NCI-H524 treated with DMSO at 0.1 percent for 48 hours (cell line): ENCODE measurements at places on chromosomes 11 and 22.

GRCh38 chr11:116955548-116955947 lies 118.1 kb upstream of the APOA1 start:
- no peak for DNase-seq

GRCh38 chr22:47372111-47372581 lies 609.7 kb downstream of the TBC1D22A start:
- DNase-seq = no peak

GRCh38 chr11:123630126-123630608 lies 24.3 kb downstream of the SCN3B start:
- peak; percentile 80 for DNase-seq

DNA sequence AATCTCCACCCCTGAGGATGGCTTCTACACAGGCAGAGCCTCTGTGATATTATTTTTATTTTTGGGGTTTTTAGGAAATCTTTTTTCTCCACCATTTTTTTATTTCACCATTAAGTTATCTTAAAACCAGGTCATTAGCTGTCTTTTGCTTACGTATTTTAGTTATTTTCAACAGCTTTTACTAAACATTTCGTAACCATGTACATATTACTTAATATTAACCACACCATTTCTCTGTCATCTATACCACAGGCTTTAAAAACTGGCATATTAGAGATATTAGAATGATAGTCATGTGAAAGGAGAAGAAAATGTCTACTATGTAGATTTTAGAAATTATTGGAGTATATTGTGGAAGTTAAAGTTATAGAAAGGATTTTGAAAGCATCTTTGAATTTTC lies 37.4 kb downstream of the YAP1 start:
- DNase-seq = no peak

DNA sequence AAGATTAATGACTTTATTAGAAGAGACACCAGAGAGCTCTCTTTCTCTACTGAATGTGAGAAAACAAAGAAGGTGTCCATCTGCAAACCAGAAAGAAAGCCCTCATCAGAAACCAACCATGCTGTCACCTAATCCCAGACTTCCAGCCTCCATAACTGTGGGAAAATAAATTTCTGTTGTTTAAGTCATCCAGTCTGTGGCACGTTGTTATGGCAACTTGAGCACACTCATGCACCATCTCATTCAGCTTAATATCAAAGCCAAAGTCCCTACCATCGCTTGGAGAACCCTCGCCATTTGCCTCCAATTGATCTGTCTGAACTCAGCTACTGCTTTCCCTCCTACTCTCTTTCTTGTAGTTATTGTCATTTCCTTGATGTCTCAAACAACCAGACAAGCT lies 766.1 kb upstream of the ARHGAP42 start:
- no peak for DNase-seq

GRCh38 chr11:16358726-16359125 lies 2.4 kb upstream of the SOX6 start:
- no peak for DNase-seq

DNA sequence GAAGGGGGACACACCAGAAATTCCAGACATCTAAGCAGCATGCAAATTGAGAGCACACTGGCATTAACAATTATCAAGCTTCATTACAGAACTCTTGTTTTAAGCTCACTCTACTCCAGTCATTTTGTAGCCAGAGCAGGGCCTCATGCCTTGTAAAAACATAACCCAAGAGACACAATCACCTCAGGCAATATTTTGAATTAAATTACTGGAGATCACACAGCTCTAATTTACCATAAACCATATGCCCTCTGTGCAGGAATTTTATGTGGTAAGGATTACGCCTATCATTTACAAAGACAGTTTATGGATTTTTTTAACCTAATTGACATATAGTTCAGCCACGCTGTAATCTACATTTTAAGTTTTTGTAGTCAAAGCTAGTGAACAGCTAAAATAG lies 414.1 kb upstream of the DDI1 start:
- no peak for DNase-seq

DNA sequence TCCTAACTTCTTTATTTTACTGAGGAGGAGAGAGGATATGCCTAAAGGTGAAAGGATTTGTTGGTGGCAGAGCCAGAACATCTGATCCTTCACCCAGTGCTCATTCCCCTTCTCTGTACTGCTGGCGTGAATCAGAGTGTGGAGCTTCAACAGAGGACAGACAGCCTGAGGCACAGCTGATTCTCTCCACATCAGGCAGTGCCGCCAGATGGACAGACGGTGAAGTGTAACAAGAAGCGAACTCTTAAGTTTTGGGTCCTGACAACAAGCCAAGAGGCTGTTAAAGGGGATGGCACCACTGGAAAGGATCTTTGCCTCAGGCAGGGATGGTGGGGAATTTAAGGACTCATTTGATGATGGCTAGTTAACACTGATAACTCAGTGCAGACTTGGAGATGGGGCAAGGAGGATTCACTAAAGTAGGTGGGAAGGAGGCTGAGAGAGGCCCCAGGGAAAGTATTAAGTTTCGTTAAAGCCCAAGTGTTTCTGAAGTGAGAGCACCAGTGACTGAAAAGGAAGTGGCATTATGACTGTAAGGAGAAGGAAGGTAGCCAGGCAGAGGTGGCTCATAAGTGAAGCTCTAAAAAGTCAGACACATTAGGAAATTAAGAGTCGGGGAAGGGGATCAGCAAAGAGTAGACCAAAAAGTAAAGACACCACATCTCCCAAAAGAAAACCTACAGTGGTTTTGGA lies 81.3 kb downstream of the CLPB start:
- DNase-seq = peak; percentile 51

DNA sequence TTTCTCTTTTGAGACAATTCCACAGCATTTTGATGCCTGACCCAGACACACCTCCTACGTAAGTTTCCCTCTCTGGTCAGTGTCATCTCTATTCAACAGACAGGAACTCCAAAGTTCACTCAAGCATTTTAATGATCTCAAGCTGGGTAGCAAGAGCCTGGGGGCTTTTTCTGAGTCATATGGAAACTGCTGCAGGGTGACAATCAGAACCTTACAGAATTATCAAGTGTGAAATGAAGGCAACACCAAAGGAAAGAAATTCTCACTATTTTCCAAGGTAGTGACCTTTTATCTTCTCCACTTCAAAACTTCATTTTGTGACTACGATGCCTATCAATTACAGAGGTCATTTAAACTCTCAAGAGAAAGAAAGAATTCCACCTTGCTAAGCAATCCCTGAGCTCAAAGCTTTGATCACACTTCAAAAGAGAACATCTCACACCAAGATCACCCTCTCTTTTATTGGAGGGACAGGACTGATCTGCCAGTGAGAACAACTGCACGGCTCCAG lies 229.0 kb upstream of the ZC3H12C start:
- DNase-seq = no peak

- DNase-seq = no peak
These were observed 2.5 kb downstream of the OR52W1 start for GRCh38 chr11:6201481-6201880.

GRCh38 chr11:69660001-69660500 lies 15.1 kb downstream of the LTO1 start:
- no peak for DNase-seq
